RPMI8226 (cell line): ENCODE measurements at places on chromosomes 7 and 10.

DNA sequence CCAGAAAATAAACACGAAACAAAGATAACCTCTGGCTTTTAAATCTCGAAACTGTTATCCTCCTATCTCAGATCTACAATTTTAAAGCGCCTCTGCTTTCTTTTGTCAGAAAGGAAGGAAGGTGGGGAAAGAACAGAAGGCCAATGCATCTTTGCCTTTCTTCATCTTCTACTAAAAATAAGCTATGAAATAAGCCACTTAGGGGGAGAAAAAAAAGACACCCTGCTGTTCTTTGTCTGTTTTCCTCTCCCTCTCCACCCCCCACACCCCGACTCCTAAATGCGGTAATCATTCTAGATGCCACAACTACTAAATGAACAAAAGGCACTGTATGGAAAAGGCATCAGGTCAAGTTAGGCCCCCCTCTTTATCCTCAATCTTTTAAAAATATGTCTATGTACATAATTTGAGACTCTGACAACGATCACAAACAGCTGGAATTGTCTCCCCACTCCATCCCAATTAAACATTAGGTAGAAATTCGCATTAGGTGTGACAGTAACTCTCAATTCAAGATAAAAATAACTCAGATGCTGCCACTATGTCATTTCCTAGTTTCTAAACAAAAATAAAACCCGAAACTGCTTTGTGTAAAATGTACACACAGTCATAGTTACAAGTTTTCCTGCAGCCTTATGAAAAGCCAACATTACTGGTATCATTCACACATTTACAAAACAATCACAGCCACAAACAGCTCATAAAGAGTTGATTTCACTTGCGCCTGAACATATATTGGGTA, 2.4 kb downstream of the UBE2H start:
- DNase-seq, result peak; percentile 41

GRCh38 chr7:155701972-155702544, 57.6 kb downstream of the RBM33 start:
- no peak for DNase-seq

DNA sequence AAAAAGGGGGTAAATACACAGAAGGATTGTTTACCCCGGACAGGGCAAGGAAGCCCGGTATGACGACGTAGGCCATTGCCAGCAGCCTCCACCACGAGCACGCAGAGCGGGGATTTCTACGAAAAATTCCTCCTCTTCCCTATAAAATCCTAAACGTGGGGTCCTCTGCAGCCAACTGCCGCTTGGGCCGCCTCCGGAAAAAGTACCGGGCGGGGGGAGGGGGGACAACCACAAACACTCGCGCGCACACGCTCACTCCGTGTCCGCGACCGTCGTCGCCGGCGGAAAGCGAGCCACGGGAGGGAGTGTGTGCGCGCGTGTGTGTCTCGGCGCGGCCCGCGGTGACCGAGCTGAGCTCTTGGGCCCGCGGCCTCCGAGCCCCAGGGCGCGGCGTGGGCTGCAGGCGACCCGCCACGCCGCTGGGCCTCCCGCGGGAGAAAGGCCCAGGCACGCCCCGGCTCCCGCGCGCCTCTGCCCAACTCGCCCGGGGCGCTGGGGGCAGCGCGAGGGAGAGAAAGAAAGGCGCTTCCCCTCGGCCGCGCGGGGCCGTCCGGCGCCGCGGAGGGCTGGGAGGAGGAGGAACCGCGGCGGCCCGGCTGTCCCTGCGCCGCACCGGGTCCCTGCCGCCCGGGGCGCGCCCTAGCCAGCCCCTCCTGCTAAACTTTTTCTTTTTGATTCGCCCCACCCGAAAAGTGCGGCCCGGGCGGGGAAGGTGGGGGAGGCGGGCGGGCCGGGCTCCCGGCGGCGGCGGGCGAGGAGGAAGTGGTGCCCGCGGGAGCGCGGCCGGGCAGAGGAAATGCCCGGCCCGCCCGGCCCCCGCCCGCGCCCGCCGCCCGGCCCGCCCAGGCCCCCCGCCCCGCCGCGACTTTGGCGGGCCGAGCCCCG, 1.5 kb downstream of the CTBP2 start:
- peak; percentile 22 for DNase-seq

DNA sequence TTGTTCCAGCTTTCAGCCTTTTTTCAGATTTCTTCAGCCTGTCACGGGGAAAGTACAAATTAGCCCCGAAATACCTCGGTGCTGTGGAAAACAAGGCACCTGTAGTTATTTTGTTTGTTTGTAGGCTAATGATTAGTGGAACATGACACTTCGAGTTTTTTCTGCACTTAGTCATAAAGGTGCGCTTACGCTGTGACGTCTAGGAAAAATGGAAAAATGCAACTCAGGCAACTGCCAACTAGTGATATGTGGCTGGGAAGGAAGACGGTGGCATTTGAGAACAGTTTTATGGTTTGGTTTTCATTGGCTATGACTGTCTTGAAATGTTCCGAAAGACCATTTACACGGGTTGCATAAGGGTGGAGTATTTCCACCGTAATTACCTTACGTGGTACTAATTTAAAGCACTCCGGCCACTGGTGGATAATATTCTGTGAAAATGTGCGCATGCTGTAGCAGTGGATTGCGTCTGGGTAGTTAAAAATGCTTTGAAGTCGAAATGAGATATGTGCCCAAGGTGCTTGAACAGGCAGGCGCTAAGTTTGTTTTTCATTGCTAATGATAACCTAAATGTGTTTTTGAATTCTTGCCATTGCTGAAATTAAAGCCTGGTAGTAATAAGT, 94.5 kb upstream of the CELF2 start:
- no peak for DNase-seq

GRCh38 chr7:43735802-43736603, 6.7 kb upstream of the COA1 start:
- no peak for DNase-seq

DNA sequence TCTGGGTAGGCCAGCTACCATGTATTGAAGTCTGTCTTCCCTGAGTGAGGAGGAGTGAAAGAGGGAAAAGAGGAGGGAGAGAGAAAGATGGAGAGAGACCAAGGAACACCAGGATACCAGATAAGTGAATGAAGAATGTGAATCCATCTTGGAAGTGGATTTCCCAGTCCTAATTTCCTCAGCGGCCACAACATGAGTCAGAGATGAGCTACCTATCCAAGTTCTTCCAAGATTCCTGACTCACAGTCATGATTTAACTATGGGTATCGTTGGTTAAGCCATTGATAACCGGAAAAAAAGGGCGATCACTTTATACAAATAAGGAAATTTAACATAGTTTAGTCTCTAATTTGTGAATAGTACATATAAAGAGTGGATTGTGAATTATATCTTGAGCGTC, 561.8 kb downstream of the ATRNL1 start:
- DNase-seq, result no peak

DNA sequence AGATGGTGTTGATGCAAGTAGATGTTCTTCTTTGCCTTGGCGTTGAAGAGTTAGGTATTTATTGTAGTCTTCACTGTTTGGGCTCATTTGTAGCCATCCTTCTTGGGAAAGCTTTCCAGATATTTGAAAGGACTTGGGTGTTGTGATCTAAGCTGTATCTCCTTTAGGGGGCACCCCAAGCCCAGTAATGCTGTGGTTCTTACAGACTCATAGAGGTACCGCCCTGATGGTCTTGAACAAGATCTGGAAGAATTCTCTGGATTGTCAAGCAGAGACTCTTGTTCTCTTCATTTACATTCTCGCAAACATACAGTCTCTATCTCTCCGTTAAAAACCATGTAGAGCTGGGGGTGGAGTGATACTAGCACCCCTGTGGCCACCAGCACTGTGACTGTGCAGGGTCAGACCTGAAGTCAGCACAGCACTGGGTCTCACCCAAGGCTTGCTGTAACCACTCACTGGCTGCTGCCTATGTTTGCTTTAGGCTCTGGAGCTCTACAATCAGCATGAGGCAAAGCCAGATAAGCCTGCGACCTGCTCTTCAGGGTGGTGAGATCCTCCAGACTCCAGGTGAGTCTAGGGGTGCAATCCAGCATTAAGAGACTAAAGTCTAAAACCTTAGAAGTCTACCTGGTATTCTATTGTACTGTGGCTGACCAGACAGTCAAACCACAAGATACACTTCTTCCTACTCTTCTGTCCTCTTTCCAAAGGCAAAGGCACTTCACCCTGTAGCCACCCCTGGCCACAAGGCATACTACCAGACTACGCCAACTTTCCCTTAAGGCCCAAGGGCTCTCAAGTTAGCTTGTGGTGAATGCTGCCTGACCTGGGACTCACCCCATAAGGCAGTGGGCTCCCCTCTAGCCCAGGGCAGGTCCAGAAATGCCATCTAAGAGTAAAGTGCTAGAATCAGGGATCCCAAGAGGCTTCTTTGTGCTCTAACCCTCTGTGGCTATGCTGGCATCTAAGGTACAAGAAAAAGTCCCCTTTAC, 209.7 kb upstream of the TMEM196 start:
- DNase-seq, result peak; percentile 23

DNA sequence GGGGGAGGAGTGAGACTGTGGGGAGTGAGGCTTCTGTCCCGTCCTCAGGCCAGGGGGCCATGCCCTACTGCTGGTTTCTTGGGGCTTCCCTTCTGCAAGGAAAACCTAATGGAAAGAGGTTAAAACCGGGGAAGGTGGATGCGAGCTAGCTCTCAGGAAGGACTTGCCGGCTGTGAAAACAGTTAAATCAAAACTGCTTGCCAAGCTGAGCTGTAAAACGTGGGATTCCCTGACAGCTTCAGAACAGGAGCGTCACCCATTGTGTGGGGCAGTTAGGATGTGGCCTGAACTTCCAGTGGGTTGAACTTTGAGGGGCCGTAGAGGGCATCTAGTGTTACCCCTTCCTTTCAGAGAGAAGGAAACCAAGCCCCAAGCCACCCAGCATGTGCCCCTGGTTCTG, 13.1 kb downstream of the TSPAN15 start:
- no peak for DNase-seq

GRCh38 chr7:4973728-4974198, 14.8 kb upstream of the MMD2 start:
- DNase-seq, result peak; percentile 96

DNA sequence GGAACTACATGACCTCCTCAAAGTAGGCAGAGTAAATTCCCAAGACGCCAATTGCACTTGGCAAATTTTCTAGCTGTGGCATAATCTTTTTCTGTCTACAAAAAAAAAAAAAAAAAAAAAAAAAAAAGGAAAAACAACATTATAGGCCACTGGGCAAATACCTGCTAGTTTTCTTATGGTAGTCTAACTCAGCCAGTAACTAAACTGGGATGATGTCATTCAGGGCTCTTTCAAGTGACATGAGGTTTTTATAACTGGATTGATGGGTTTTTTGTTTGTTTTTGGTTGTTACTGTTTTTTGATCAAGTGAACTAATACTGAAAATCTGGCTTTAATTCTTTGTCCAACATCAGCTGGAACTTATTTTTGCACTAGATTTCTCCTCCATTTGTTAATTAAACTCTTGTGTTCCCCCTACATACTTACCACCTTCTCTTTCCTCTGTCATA, 7.4 kb upstream of the VIM start:
- no peak for DNase-seq

DNA sequence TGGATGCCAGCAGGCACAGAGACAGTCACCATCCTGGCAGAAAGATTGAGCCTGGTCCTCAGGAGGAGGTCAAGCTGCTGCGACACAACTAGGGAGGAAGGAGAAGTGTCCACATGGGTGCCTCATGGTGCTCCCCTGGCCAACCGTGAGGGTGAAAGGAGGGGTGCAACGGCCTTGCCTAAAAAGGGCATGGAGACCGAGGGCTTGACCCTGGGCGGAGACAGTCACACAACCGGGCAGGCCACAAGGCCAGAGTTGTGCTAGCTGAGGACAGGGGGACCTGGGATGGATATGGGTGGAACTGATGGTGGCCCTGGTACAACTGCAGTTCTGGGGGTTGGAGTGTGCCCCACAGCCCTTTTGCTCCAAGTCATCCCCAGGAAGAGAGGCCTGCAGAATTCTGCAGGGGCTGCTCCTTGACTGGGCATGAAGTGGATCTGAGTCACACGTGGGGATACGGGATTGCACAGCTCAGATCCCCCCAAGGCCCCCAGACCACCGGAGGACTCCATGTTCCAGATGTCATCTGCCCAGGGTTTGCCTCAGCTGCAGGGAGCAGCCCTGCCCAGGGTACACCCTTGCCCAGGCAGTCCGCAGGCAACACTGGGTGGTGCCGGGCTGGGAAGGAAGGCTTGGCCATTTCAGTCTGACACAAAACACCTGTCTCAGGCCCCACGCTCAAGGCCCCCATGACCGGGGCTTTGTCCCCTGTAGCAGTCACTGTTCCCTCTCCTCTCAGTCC, 602.3 kb upstream of the MGMT start:
- DNase-seq, result no peak

DNA sequence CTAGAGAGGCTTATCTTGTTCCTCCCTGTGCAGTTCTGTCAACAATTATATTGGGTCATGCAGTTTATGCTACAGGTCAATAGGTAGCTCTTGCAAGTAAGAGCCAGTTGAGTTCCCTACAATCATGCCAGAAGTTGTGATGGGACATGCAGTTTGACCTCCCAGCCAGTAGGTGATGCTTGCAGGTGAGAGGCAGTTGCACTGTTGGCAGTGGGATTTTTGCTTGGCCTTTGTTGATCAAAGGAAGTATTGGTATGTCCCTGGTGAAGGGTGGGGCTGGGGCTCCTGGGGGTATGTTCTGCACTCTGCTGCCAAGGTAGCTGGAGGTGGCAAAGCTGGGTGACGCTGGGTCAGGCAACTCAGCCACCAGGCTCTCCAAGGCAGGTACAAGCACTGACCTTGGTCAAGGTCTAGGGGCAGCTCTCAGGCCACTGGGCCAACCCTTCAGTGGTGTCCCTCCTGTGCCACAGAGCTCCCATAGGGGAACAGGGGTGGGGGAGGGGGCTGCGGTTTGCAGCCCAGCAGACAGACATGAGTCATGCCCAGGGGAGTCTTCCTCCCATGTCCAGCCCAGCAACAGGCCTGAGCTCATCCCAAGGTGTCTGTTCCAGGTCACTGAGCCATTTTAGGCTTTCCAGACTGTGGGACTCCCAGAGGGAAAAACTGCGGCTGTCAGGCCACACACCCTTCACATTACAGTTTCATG, 43.3 kb downstream of the MEOX2 start:
- DNase-seq, result no peak

DNA sequence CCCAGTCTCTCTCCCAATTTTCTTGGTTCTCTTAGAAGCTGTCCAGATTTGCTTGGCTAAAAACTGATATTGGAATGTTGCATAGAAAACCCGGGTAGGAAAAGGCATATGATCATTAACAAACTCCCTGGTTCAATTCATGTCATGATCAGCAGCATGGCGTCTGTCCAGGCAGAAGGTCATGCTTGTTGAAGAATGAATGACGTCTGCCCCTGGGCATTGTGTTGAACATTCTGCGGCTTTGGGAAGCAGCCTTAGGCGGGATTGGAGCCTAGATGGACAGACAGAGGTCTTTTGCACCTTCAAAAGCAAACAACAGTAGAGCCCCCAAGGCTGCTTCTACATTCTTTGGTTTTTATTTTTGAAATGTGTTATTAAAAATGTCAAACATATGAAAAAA, 7.7 kb upstream of the MINDY3 start:
- DNase-seq, result no peak

GRCh38 chr7:5349437-5350173, 66.9 kb downstream of the SLC29A4 start:
- DNase-seq, result no peak

GRCh38 chr10:96130326-96130995, 364 bp downstream of the ZNF518A start:
- peak; percentile 84 for DNase-seq

GRCh38 chr7:76049295-76049694, 1.4 kb downstream of the MDH2 start:
- no peak for DNase-seq

- no peak for DNase-seq
Observed at GRCh38 chr10:75911426-75911825, 480.0 kb downstream of the LRMDA start.
